ENCODE measurements at places on chromosomes 3 and 15. TPM values are rescaled to one million over a fixed set of nuclear protein-coding genes. Genes with fewer than 3 reads are reported as not detected.

The SLC15A2 gene
- 0.47 TPM for total RNA-seq

DNA sequence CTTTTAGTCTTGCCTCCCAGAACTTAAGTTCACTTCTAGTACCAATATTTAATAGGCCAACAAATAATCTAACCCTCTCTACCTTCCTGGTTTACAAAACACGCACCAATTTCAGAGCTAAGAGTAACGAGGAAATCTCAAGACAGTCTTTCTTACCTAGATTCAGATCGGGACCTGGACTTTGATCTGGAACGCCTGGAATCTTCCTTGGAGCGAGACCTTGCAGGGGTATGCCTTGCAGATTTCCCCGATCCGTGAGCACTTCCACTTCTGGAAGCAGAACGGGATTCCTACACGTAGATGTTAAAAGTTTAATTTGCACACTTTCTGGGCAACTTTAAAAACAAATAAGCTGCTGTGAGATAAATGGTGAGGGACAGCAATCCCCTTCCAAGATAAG lies 11.4 kb downstream of the TRA2B start:
- no peaks in the 10 kb centered on the region for H3K4me1 ChIP-seq
- H3K27me3 ChIP-seq, result no peaks in the 10 kb centered on the region
- H3K36me3 ChIP-seq, result peaks cover 60% of the 10 kb centered on the region
- H3K4me3 ChIP-seq, result no peak overlapping the region
- DNase-seq, result no peak

The ADAMTS17 gene
- total RNA-seq, result 3.6 TPM

DNA sequence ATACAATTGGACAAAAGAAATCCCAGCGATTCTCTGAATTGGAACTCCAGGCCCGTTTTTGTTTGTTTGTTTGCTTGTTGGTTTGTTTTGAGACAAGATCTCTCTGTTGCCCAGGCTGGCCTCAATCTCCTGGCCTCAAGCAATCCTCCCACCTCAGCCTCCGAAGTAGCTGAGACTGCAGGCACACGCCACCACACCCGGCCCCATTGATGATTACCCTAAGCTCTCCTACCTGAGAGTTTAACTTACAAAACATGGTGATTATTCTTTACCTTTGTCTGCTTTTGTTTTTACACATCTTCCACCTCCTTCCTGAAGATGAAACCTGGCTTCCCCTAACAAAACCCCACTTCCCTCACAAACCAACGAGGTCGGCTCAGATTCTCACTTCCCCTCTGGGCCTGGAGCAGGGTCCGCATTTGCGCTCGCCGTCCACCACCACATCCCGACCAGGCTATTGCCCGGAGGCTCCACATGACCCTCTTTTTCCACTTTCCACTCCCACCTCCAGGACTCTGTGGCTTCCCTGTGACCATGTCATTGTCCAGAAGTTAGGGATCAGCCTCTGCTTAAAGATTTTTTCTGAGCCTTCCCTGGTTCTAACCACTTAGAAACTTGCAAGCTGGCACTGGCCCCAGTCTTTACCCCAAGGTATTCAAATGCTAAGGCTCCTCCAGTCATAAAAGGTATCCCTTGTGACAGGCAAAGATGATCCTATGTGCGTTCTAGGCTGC lies 14.8 kb downstream of the KLHL6 start:
- no peak overlapping the region for H3K4me3 ChIP-seq
- H3K27ac ChIP-seq, result no peak overlapping the region
- no peaks in the 10 kb centered on the region for H3K27me3 ChIP-seq

DNA sequence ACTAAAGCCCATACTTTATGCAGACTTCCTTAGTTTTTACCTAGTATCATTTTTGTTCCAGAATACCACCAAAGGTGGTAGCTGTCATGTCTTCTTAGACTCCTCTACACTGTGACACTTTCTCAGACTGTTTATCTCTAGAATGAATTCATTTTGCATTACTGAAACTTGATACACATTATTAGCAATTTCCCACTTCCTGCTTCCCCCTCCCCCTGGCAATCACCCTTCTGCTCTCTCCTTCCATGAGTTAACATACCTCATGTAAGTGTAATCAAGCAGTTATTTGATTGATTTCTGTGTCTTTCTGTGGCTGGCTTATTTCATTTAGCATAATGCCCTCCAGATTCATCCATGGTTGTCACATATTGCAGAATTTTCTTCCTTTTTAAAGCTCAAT lies 204.9 kb downstream of the STAG1 start:
- no peaks in the 10 kb centered on the region for H3K27me3 ChIP-seq
- no peak for DNase-seq
- no peak overlapping the region for H3K4me3 ChIP-seq
- H3K36me3 ChIP-seq, result peaks cover 5% of the 10 kb centered on the region

DNA sequence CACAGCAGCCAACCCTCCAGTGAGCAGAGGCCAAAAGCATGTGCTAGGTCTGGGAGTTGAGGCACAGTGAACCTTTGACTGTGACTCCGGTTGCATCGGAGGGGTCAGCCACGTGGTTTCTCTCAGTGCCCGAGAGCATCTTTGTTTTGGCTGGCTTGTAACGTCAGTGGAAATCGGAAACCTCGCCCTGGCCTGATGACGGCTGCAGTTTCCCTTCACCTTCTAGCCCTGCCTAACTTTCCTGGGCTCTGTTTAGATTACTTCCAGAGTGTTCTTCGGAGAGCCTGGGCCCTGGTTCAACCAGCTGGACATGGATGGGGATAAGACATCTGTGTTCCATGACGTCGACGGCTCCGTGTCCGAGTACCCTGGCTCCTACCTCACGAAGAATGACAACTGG lies 56.6 kb downstream of the MESD start:
- H3K27me3 ChIP-seq, result no peaks in the 10 kb centered on the region
- peak overlapping the region; percentile 53 for H3K27ac ChIP-seq
- H3K36me3 ChIP-seq, result no peaks in the 10 kb centered on the region
- H3K4me1 ChIP-seq, result peaks cover 3% of the 10 kb centered on the region
- DNase-seq, result peak; percentile 85

GRCh38 chr3:147410526-147411237 lies 1.5 kb downstream of the ZIC1 start:
- H3K36me3 ChIP-seq, result no peaks in the 10 kb centered on the region
- peaks cover 42% of the 10 kb centered on the region for H3K4me1 ChIP-seq
- peaks cover 90% of the 10 kb centered on the region for H3K27me3 ChIP-seq
- DNase-seq, result no peak

The TNFSF10 gene
- 12.6 TPM for total RNA-seq

- no peaks in the 10 kb centered on the region for H3K4me1 ChIP-seq
- no peak overlapping the region for H3K4me3 ChIP-seq
- no peaks in the 10 kb centered on the region for H3K27me3 ChIP-seq
- H3K36me3 ChIP-seq, result no peaks in the 10 kb centered on the region
Observed at GRCh38 chr3:151074256-151074655, 11.2 kb upstream of the MED12L start.

GRCh38 chr3:56629047-56629446 lies 54.0 kb downstream of the TASOR start:
- H3K27me3 ChIP-seq, result no peaks in the 10 kb centered on the region
- H3K4me1 ChIP-seq, result no peaks in the 10 kb centered on the region
- H3K36me3 ChIP-seq, result peaks cover 37% of the 10 kb centered on the region
- H3K4me3 ChIP-seq, result no peak overlapping the region
- H3K27ac ChIP-seq, result no peak overlapping the region

- DNase-seq, result no peak
- no peaks in the 10 kb centered on the region for H3K36me3 ChIP-seq
- no peak overlapping the region for H3K4me3 ChIP-seq
- no peaks in the 10 kb centered on the region for H3K4me1 ChIP-seq
Observed at GRCh38 chr3:18047052-18047451, 304.6 kb upstream of the TBC1D5 start.

The SCG3 gene
- not detected for total RNA-seq

All from right atrium auricular region (tissue), 2 donors.